ENCODE measurements at places on chromosomes 2 and 18.

GRCh38 chr18:9025091-9025838, 77.2 kb upstream of the NDUFV2 start:
- peak; percentile 58 for DNase-seq

GRCh38 chr2:233185963-233186362, 65.5 kb upstream of the ATG16L1 start:
- DNase-seq, result no peak

DNA sequence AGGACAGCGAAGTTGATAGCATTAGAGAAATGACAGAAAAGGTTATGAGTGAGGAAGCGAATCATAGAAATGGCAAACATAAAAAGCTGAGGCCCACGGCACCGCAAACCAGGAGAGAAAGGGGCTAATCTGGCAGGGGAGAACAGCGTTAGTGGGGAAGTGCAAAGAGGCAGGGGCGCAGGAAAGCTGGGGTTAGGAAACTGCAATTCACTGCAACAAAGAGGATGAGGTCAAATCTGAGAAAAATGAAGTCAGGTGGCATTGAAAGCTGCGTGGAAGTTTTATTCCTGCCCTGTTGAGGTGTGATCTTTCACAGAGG, 653 bp upstream of the ABI2 start:
- DNase-seq, result no peak

DNA sequence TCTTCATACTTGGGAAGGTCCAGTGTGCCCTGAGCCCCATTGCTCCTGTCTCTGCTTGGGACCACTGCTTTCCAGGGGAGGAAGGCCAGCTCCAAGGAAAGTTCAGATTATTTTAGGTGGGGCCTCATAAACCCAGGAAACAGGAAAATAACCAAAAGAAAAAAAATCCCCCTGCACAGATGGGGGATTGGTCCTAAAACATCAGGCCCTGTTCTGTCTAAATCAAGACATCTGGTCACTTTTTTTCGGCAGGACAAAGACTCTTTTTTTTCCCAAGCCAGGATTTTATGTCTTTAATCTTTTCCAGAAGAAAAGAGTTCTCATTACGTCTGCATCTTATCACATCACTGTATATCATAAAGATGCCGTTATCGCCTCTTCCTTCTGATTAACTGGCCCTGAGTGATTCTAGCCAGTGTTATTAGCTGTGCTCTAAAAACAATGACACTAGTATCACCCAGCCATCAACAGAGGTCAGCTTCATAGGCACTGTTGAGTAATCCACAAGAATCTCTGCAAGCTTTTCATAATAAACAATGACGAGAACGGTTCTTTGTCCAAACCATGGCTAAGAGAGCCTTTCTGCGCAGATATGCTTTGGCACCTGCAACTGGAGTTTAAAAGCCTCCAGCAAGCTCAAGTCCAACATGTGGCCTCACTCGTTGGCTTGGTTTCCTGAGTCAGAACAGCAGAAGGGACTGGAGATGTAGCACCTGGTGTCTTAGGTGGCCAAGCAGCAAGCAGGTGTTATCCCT, 138.2 kb downstream of the VAPA start:
- no peak for DNase-seq

- DNase-seq, result no peak
These were observed 867.3 kb downstream of the TRIB2 start for GRCh38 chr2:13584020-13584419.

GRCh38 chr18:70082430-70082829, 123.1 kb downstream of the RTTN start:
- no peak for DNase-seq

DNA sequence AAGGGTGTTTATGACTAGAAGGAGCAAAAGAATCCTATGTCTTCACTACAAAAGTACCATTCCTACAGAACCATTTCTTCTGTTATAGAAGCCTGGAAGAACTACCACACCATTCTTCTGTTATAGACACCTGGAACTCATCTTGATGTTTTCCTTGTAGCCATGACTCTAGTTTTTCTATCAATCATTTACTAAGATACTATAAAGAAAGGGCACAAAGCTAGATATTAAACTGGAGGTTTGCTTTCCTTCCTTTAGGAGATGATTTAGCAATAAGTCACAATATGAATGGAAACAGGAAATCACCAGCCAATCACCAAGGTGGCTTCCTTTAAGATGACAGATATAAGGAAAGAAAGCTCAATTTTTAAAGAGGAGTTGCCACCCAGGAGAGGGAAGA, 100.3 kb upstream of the NEUROD1 start:
- no peak for DNase-seq

DNA sequence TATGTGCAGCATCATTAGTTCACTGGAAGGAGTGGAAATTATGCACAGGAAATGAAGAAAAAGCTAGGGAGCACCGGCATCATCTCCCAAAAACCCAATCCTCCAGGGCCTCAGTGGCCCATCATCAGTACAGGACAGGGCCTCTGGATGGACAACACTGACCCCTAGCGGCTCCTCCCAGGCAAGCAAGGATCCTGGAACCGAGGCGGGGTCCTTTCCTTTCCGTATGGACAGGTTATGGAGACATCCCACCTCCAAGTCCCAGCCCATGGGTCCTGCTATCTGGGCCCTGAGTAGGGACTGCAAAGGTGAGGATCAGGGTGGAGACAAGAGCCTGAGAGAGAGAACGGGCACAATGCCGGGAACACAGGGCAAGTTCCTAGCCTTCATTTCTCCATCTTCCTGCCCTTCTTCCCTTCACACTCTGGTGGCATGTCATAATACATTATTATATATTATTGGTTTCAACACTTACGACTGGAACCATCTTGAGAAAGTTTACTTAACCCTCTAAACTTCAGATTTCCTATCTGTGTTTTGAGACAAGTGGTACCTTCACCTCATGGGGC, 68.2 kb downstream of the ZNF516 start:
- peak; percentile 21 for DNase-seq

DNA sequence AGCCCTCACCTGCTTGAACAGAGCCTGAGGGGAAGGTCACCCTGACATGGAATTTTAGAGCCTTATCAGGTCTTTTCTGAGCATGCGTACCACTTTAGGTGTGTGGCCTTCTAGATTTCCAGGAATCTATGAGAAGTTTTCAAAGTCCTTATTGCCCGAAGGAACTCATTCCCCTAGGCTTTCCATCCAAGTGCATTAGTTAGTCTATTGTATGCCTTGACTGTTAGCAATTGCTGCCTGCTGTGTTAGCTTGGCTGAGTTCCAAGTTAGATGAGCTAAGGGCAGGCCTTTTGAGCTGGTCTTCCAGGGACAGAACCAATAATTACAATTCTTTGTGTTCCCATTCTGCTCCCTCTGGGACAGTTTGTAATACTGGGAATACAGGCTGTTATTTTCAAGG, 30.8 kb upstream of the PUM2 start:
- no peak for DNase-seq

DNA sequence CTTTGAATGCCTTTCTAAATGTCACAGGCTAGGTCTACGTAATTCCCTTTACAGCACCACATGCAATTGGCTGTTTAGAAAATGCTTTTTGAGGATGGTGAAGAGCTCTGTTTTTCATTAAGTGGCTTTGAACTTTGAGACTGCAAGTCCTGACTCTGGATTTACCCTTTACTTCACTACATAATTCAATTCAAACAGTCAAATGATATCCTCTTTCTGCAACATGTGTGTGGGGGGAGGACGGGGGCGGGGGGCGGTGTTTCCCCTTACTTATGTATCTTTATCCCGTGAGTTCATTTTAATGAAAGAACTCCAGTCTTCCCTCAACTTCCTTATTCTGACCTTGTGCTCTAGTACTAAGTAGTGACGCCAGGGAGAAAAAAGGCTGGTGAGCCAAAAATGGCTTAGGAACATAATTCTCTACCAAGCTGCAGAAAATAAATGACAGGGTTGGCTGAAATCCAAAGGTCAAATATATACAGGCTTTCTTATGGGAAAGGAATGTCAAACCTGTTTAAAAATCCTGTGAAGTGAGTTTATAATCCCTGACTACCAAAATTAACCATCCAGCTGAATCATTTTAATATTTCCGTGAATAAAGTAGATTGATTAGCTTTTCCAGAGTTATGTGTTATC, 119.6 kb downstream of the SLC8A1 start:
- peak; percentile 5 for DNase-seq

GRCh38 chr2:196104066-196104465, 35.4 kb upstream of the DNAH7 start:
- DNase-seq, result no peak

DNA sequence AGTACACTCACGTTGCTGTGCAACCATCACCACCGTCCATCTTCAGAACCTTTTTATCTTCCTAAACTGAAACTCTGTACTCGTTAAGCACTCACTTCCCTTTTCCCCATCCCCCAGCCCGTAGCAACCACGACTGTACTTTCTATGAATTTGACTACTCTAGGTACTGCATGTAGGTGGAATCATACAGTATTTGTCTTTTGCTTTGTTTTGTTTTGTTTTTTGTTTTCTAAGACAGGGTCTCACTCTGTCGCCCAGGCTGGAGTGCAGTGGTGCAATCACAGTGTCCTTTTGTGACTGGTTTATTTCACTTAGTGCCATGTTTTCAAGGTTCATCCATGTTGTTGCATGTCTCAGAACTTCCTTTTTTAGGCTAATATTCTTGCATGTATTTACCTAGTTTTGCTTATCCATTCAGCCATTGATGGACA, 7.0 kb upstream of the TYMS start:
- DNase-seq, result no peak

GRCh38 chr2:211709389-211709788, 829.2 kb downstream of the ERBB4 start:
- no peak for DNase-seq

DNA sequence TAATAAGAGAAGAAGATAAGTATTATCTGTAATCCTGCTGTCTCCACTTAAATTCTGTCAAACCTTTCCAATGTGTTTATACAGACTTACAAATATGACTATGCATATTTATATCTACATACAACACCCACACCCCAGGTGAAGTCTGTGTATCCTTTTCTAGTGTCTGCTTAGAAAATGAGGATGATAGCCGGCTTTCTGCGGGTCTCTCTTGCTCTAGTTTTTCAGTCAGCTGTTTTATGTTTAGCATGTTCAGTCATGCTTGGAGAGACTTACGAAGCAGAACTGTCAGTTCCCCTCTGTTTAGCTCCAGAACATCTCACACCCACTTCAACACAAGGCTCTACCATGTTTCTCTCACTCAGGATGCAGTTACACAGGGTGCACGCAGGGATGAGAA, 137.3 kb upstream of the NFATC1 start:
- DNase-seq, result no peak

GRCh38 chr2:236692937-236693336, 123.3 kb downstream of the ACKR3 start:
- DNase-seq, result no peak

GRCh38 chr2:228426502-228427216, 245.2 kb upstream of the SPHKAP start:
- no peak for DNase-seq

DNA sequence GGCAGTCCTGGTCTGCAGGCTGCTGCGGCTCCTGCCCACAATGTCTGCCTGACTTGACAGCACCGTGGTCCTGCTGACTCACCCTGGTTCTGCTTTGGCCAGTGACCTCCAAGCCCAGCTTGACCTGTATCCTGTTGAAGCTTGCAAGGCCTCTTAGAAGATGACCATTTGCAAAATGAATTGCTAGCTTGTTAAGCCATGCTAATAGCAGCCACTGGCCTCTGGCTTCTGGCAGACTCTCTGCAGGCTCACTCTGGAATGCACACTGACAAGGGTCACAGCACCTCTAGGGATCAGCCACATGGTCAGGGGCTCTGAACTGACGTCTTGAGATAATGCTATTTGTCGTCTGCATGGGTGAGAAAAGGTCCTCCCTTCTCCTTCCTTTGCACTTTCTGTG, 25.9 kb downstream of the CNGA3 start:
- no peak for DNase-seq

DNA sequence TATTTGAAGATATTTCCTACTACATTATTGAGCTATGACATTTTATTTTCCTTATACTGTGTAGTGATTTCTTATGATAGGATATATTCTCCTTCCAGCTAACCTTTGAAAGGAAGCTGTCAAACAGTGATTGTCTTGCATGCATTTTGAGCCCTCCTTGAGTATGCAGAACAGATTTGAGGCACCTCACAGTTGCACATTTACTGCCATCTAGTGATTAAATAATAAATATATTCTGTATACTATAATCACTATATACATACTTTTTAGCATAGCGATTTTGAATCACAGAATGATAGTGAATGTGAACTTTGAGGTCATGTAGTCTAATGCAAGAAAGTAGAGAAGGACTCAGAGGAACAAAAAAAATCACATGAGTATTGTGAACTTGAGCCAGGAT, 268.4 kb upstream of the CDH19 start:
- no peak for DNase-seq

DNA sequence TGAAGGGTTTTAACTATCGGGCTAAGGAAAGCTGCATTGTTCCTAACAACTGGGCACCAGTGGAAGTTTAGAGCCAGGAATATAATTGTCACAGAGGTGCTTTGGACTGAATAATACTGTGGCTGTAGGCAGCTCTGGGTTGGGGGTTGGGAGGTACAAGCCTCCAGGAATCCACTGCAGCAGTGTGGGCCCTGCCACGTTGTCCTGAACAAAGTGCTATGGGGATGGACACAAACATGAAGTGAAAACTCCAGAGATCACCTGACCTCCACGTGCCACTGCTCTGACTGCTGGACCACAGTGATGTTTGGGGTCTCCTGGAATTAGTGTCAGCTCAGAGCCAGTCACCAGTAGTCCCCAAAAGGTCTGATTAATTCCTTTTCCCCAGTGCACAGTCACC, 110.9 kb downstream of the BCL2 start:
- no peak for DNase-seq

DNA sequence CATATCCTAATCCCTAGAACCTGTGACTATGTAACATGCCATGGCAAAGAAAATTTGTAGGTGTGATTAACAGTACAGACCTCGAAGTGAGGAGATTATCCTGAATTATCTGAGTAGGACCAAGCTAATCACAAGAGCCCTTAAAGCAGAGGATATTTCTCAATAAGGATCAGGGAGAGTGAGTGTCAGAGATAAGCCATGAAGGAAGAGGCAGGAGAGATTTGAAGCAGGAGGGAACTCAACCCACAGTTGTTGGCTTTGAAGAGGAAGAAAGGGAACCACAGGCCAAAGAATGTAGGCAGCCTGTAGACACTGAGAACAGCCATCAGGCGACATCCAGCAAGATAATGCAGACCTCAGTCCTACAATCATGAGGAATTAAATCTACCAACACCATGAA, 229.3 kb downstream of the NBAS start:
- DNase-seq, result no peak

DNA sequence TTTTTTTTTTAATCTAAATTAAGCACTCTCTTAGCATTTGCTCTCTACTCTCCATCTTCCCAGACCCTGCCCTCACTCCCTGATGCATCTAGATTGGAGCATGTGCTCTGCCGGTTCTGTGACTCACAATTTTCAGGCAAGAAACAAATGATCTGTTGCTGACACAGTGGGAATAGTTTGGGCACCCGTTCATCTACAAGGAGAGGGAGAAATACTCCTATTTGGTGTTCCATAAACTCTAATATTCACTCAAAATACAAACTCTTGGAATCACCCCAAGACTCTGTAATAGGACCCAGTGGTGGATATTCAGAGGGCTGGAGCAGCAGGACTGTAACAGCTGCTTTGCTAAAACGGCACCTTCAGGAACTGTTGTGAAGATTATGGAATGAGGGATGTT, 37.1 kb upstream of the LINC00305 start:
- DNase-seq, result no peak

- no peak for DNase-seq
These were observed 3.4 kb downstream of the HS6ST1 start for GRCh38 chr2:128315122-128315828.

- no peak for DNase-seq
These were observed 644.3 kb upstream of the FSHR start for GRCh38 chr2:49798570-49798969.

Measured in A549 (cell line).